GM12891 (cell line): ENCODE measurements at places on chromosomes 1 and 21.

- no peak for DNase-seq
Observed at GRCh38 chr1:21861602-21862429, 49.8 kb downstream of the LDLRAD2 start.

DNA sequence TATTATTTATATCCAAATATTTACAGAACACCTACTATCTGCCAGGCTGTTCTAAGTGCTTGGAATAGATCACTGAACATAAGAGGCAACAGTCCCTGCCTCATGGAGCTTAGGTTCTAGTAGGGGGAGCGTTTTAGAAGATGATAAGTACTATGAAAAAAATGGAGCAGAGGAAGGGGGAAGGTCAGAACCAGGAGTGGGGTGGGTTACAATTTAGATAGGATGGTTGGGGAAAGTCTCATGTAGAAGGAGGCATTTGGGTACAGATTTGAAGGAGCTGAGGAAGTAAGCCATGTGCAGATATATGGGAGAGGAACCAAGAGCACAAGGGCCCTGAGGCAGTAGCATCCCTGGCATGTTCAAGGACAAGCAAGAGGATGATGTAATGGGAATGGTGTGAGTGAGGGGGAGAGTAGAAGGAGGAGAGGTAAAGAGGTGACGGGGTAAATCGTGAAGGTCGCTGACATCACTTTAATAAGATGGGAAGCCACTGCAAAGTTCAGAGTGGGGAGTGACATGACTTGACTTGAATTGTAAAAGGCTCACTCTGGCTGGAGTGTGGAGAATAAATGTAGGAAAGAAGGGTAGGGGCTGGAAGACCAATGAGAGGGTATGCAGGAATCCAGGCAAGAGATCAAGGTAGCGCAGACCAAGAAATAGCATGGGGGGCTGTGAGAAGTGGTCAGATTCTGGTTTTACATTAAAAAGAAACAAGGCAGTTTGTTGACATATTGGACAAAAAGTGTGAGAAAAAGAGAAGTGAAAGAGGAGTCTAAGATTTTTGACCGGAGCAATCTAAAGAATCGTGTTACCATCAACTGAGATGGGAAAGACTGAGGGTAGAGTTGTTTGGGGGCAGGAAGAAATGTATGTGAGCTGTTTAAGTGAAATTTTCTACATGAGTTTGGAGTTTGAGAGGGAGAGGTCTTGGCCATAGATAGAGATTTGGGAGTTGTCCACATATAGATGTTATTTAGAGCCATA is 92.6 kb downstream of the LPAR3 start:
- no peak for DNase-seq

GRCh38 chr1:56414728-56415224 is 164.6 kb downstream of the PLPP3 start:
- no peak for DNase-seq

DNA sequence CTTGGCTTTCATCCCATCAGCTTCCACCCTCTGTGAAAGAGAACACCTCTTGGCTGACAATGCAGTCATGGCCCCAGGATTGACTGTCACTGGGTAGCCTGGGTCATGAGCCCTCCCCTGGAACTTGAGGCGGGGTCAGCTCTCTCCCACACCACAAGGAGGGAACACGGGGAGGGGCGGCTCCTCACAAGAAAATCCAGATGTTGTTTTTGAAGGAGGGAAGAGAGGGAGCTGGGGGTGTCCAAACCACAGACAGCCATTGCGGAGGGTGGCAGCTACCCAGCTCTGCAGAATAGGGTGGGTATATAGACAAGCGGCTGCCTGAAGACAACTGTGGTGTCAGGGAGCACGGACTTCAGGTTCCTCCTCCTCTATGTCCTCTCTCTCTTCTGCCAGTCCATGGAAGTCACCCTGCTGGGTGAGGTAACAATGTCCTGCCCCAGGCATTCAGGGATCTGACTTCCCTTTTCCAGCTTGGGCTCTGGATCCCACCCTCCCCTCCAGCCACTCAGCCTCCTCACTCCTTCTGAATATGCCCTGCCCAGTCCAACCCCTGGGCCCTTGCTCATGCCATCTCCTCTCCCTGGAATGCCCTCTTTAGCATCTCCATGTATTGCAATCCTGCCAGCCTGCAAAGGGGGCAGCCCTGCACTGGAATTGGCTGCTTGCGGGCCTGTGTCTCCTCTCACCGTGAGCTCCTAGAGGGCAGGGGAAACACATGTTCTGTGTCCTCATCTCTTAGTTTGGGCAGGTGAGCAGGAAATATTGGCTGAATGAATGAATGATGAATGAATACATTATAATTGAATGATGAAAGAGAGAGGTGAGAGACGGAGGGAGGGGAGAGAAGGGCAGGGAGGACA is 60.9 kb upstream of the RUNX3 start:
- DNase-seq, result no peak
